Cerebellum (tissue), 4 donors: ENCODE measurements at places on chromosomes 6 and 20. TPM values are rescaled to one million over a fixed set of nuclear protein-coding genes. Genes with fewer than 3 reads are reported as not detected.
A peak's percentile ranks its signal among the peaks of the same experiment; 100 is the strongest.

SYCP2L gene
- total RNA-seq = 4.7 TPM

DNA sequence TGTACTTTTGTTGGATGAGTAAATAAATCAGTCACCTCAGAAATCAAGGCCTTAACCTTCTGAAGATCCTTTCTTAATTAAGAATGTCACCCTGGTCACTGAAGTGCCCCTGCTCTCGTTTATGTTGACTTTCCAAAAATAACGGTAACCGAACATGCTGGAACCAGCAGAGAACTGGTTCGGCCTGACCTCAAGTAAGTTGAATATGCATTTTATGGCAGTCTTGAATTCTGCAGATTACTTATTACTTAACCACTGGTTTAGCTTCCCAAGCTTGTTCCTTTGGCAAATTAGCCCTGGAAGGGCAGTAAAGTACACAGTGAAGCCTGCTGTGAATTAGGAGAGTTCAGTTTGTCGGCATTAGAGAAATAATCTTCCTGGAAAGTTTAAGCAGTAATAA lies 12.2 kb downstream of the MAPRE1 start:
- DNase-seq = no peak

RNF182 gene
- 18.6 TPM for total RNA-seq

LHFPL5 gene
- total RNA-seq = 1.00 TPM

RSPH9 gene
- total RNA-seq = 3.4 TPM

DNA sequence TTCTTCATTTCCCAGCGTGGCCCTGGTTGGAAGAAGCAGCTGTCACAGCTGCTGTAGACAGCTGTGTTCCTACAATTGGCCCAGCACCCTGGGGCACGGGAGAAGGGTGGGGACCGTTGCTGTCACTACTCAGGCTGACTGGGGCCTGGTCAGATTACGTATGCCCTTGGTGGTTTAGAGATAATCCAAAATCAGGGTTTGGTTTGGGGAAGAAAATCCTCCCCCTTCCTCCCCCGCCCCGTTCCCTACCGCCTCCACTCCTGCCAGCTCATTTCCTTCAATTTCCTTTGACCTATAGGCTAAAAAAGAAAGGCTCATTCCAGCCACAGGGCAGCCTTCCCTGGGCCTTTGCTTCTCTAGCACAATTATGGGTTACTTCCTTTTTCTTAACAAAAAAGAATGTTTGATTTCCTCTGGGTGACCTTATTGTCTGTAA lies 292.7 kb downstream of the ESR1 start:
- DNase-seq = no peak

BMP6 gene
- 8.3 TPM for total RNA-seq

DNA sequence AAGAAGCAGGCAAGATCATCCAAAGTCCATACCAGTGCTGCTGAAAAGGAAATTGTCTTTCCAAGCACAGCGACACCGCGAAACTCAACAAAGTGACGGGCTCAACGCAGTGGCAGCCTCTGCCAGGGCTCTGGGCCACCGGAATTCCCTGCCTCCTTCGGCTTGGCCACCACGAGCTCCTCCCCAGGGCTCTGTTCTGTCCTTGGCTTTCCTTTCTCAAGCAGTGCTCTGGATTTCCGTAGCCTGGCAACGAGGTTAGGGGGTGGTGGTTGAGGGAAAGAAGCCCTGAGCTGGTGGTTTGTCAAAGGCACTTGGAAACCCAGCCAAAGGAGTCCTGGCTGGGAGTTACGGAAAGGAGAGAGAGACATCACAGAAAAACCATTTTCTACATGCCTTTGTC lies 31.2 kb downstream of the PRR18 start:
- peak; percentile 39 for DNase-seq

TRIM40 gene
- not detected for total RNA-seq

- DNase-seq = no peak
Measured at GRCh38 chr6:148761527-148762011, 14.7 kb downstream of the UST start.

DNA sequence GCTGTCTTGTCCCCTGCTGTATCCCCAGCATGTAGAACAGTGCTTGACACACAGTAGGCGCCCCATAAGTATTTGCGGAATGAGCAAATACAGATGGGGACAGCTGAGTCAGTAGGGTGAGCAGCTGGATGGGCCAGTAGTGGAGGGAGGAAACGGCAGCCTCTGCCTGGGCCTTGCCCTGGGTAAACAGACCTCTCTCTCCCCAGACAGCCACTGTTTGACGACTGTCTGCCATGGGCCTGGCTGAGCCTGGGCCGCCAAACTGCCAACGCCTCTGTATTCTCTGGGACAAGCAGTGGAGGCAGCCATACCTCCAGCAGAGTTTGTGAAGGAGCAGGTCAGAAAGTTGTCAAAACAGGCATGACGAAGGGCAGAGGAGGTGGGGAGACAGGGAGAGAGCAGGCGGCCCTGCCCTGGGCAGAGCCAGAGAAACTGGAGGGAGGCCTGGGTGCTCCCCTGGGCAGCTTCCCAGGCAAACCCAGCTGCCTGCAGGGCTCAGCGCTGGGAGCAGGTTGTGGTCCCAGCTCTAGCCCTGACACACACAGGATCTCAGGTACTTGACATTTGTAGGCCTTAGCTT lies 15.2 kb downstream of the HNF4A start:
- no peak for DNase-seq

- DNase-seq = no peak
Measured at GRCh38 chr20:39640147-39640546, 678.0 kb downstream of the DHX35 start.

FLRT3 gene
- total RNA-seq = 40.5 TPM

DNA sequence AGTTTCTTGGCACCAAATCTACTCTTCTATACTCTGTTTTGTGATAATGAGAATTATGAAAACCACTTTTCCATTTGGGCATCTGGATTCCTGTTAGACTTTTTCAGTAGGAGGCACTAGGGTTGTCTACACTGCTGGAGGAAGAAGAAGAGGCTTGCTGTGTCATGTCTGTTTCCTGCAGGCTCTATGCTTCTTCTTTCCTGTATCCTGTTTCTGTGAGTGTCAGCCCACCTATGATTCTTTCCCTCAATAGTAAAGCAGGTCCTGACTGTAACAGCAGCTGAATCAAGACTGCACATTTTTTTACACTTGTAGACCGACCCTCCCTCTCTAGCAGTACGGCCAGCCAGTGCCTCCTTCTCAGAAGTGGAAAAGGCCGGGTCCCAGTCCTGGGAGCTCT lies 603.9 kb downstream of the HDGFL1 start:
- no peak for DNase-seq

NRN1 gene
- total RNA-seq = 55.1 TPM

LPA gene
- 4.4 TPM for total RNA-seq

DNA sequence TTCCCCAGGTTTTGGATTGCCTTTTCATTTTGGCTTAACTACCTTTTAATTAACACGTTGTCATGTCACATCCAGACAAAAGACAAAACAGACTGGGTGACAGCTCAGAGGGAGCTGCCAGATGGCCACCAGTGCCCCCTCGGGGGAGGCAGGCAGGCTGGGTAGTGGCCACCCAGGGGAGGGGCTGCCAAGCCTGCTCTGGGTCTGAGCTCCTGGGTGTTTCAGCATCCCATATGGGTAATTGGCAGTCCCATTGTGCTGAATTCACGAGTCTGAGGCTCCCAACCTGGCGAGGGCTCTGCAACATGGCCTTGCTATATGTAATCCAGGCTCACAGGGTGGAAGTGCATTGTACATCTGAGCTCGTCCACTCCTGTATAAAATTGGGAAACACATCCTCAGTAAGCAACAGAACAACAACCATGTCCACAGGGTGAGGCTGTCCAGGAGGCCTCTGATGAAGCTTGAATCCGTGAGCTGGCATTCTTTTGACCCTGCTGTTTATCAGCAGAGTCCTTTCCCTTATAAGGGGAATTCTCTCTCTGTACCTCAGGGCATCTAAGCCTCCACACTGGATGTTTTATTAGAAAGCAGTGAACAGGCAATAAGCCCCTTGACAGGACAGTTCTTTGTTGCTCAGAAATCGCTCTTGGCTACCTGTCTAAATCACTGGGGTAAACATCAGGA lies 111.7 kb upstream of the SLC22A23 start:
- DNase-seq = peak; percentile 46

DNA sequence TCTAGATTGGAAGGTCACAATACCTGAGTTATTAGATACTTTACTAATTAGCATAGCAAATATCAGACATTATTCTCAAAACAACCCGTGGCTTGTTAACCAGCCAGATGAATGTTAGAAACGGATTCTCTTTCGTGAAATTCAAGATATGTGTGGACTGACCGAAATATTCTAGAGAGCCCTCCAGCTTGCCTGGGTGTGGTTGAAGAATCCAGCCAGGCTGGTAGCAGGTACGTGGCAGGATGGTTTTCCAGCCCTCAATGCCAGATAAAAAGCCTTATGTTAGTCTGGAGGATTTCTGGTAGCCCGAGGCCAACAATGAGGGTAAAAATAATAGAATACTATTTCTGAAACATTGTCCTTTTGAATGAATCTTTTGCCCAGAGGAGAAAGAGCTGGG lies 19.3 kb downstream of the ECT2L start:
- DNase-seq = no peak

DNA sequence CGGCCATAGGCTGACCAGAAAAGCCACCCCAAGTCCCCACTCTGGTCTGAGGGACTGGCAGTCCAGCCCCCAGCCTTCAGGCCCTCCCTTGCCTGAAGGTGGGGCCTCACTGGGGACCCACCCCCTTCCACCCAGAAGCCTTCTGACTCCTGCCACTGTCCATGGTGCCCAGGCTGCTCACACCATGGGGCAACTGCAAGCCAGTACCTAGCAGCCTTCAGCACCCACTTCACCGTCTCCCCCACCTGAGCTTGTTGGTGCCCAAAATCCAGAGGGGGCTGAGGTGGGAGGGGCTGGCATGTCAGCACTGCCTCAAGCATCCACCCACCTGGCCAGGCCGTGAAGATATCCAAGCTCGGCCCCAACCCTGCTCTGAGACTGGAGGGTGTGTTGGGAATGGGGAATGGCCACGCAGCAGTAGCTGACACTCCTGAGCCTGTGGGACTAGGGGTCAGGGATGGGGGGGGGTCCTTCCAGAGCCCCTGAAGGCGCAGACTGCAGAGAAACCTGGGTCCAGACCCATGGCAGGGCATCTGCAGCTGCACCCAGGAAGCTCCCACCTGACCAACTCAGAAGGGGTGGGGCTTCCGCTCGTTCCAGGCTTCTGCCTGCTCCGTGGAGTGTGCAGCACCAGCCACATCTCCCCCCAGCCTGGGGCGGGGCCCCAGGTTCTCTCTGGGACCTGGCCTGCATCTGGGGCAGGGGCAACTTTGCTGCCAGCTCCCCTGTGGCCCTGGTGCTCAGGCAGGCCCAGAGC lies 942.1 kb upstream of the EPHA7 start:
- no peak for DNase-seq
